ENCODE measurements at places on chromosomes 4 and X.

GRCh38 chr4:37599092-37599790, 86.9 kb downstream of the RELL1 start:
- DNase-seq: no peak

GRCh38 chrX:36573720-36574119, 434.4 kb upstream of the FAM47C start:
- no peak for DNase-seq

GRCh38 chrX:45070116-45071007, 130.3 kb downstream of the DIPK2B start:
- no peak for DNase-seq

DNA sequence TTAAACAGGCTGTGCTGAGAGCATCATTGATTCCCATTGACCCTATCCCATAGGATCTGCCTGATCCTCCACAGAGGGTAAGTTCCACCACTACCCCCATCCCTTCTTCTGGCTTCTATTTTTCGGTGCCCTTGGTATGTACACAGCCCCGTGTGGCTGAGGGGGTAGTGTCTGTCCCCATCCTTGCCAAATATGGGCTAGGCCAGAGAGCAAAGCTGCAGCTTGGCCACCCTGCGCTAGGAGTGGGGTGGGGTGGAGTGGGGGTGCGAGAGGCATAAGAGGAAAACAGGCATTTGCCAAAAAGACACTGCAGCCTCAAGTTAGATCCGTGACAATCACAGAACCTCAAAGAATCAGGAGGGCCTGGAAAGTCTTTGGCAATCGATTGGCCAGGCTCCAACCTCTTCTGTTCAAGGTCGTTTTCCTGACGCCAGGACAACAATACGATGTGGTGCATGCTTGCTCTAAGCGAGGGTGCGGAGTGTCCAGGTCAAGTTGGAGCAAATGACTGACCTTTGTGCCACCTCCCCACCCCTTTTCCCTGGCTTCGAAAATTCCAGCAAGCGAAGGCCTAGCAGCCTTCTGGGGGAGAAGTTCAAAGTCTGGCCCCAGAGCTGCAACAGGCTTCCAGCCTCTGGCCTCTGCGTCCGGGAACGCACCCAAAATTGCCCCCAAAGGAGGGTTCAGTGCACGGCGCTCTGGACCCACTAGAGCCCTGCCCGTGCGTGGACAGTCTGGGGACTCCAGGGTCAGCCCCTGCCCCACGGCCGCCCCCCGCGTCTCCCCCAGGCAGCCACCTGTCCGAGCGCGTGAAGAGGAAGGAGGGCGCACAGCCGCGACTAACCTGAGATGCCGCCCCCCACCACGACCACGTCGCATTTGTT, 598 bp downstream of the MAOB start:
- no peak for DNase-seq

DNA sequence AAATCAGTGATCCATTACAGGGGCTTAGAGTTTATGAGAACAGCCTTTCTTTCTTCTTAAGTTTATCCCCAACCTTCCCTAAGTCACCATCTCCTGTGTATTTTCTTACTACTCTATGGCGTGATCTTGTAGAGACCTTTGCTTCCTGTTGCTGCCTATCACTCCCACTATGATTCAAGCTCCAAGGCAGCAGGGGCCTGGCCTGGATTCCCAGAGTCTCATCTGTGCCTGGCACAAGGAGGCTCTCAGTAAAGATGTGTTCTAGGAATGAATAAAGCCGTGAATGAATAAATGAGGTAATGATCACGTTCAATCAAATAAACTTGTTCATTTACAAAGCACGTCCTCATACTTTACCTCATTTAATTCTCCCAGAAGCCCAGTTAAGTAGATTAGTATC, 45.4 kb downstream of the CC2D2A start:
- DNase-seq: no peak

DNA sequence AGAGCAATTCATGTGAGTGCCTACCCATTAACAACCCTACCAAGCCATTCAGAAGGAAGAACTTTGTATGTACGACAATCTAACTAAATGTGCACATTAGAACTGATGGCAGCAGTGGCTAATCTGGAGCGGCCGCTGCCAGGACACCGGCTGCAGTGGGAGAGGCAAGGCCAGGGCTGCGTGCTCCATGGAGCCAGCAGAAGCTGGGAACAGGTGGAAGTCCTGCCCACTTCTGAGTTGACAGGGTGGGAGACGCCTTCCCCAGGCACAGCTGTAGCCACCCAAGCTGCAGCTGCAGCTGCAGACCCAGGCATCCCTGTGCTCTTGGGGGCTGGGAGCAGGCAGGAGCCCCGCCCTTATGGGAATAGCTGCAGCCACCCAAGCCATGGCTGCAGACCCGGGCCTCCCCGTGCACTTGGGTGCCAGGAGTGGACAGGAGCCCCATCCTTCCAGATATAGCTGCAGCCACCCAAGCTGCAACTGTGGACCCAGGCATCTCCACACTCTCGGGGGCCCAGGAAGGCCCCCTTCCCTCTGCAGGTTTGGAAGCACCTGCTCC, 79.1 kb upstream of the DDX60 start:
- no peak for DNase-seq

- no peak for DNase-seq
Measured at GRCh38 chrX:38657562-38657961, 96.2 kb downstream of the TSPAN7 start.
